ENCODE measurements at places on chromosomes 12 and 14.

DNA sequence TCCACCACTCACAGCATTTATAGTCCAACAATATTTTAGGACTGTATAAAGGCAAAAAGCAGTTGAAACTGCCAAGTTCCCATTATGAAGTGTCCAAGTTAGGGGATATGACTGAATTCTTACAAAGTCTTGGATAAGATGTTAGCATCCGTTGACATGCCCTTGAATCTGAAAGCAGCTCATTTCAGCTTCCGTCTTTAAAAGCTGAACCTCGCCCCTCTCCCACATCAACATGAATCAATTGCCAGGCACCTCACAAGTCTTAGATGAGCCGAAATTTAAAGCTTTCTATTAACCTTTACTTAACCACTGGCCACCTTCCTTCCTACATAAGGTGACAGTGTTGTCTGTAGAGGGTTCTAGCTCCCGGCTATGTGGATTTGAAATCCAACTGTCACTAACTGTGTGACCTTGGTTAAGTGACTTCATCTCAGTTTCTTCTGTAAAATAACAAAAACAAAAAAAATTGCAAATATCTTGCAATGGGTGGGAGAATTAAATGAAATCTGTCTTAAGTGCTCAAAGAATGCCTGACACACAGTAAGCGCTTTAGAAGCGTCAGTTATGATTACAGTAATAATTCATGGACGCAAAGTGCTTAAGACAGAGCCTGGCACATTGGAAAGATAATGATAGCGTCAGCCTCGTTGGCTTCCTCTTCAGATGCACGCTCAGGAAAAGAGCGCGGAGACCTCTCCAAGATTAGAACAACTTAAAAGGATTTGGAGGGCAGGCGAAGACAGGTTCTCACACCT, 1.2 kb downstream of the PPP1CC start:
- DNase-seq = no peak

- no peak for DNase-seq
These were observed 451.1 kb downstream of the TMEM117 start for GRCh38 chr12:44286821-44287505.

DNA sequence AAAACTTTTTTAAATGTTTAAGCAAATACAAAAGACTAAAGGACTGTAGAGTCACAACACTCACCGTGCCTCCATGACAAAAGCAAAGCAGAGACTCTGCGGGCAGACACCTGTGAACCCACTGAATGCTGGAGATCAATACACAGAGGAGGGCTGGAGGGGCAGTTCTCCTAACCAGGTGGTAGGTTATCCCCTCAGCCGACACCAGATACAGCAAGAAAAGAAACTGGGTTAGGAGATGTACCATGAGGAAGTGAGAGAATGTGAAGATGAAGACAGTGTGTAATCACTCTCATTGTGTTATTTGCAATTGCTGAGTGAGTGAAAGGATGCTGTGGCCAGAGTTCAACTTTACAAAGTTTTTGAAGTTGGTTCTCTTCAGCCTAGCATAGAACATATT, 480.3 kb downstream of the BCL11B start:
- DNase-seq = no peak

DNA sequence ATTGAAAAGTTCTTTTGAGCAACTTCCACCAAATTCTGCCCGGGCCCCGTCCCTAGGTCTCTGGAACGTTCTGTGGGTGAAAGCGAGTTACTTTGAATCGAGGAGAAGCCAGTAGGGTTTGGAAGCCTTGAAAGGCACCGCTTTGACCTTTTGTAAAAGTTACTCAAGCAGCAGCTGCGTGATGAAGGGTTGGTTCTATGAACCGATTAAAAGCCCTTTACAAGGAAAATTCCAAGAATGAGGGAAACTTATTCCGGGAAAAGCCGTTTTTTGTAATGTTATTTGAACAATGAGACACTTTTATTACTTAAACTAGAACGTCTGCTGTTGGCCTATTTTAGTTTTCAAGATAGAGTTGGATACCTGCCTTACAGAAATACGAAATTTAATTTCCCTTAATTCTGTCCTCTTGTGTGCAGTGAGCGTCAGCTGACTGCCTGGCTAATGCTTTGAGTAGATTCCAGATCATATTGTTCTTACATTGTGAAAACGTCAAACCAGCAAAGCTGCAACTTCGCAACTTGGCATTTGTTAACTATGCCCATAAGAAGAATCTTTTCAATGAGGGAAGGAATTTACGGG, 906 bp downstream of the LARP4 start:
- no peak for DNase-seq

- DNase-seq = peak; percentile 17
These were observed 101.3 kb downstream of the PPM1A start for GRCh38 chr14:60350366-60350720.

DNA sequence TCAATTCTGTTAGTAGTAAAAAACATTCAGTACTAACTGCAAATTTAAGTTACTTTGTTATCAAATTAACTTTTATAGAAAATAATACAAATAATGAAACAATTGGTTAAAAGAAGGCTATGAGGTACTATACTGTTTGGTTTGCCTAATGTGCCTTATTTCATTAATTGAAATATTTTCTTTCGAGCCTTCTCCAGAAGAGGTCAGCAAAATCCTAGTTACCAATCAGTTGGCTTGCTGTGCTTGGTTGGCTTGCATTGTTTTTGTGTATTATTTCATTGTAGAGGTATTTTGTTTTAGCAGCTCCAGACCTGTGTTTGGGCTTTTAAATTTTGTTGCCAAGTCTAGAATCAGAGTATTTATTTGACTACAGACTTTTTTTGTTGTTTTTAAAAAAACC, 68.5 kb downstream of the AEBP2 start:
- DNase-seq = no peak

DNA sequence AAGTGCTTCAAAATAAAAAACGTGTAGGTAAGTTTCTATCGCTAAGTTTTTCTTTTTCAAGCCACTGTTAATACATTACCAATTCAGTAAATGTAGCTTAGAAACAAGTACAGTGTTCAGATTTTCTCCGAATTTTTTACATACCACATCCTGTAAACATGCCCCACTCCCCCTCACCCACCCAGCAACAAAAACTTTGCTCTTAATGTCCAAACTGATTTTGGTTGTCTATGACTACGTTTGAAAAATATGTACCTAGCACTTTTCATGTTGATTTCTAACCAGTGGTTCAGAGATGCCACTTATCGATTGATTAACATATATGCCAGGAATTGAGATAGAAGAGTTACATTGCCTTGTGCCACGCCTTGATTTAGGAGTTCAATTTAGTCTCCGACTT, 663 bp upstream of the LIN7A start:
- DNase-seq = no peak

DNA sequence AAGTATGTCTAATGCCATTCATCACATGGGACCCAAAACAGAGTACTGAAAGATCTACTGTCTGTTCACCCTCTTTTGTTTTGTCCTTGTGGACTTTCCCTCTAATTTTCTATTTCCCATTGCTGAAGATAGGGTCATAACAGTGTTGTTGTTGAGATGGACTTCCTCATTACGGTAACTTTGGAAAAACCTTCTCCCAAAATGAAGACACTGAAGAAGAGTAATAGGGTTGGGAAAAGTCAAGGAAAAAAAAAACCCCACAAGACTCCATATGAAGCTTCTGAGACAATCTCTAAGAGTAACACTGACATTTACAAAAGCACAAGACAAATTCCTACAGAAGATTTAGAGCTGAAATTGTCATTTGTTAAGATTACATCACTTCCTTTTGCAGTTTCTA, 36.7 kb downstream of the EXOC5 start:
- no peak for DNase-seq

DNA sequence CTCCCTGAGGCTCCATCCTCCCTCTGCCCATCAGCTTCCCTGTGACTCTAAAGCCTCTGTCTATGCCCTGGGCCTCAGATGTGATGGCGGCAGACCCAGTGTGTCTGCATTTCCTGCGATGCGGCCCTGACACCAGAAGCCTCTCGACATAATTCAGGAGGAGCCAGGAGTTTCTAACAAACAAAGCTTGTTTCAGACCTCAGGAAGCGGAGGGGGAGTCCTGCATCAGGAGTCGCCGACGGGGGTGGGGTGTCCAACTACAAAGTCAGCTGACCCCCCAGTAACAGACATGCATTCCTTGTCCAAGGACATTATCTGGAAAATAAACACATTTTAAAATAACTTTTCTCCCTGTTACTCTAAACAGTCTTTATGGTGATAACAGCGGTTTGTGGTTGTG, 167.5 kb downstream of the DPF3 start:
- no peak for DNase-seq

DNA sequence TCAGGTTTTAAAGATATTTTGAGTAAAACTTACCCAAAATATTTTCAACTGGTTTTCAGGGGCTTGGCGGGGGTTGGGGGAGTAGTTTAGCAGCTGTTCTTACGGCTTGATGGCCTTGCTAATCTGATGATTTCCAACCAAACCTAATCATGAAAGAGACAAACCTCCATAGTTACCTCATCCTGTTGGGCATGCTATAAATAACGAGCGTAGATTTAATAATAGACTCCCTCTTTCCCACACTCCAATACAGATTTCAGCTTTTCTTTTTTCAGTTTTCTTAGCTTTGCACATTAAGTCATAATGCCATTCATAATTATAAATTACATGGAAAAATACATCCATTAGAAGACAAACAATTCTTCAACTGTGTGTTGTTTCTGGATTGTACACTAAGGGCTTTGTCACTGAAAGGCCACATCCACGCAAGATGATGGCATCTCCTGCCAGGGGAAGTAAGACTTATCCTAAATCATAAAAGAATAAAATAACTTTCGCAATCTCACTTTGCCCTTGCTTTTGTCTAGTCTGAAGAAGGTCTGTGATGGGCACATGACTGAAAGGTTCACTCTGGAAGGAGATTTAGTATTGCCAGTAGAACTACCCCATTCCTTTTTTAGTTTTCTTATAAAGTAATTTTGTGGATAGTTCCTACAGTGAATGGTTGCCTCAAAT, 23.2 kb downstream of the ITPR2 start:
- DNase-seq = no peak

- no peak for DNase-seq
These were observed 10.8 kb upstream of the TCTN2 start for GRCh38 chr12:123659996-123660727.

DNA sequence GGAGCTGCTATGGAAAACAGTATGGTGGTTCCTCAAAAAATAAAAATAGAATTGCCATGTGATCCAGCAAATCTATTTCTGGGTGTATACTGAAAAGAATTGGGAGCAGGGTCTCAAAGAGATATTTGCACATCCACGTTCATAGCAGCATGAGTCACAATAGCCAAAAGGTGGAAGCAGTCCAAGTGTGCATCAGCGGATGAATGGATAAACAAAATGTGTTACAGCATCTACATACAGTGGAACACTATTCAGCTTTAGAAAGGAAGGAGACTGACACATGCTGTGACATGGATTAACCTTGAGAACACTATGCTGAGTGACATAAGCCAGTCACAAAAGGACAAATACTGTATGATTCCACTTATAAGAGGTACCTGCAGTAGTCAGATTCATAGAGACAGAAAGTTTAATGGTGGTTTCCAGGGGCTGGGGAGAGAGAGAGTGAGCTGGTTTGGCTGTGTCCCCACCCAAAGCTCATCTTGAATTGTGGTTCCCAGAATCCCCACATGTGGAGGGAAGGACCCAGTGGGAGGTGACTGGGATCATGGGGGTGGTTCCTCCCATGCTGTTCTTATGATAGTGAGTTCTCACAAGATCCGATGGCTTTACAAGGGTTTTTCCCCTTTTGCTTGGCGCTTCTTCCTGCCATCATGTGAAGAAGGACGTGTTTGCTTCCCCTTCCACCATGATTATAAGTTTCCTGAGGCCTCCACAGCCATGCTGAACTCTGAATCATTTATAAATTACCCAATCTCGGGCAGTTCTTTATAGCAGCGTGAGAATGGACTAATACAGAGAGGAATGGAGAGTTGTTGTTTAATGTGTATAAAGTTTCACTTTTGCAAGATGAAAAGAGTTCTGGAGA, 17.6 kb upstream of the TBC1D30 start:
- DNase-seq = no peak

GRCh38 chr12:14950982-14951746, 10.2 kb downstream of the ARHGDIB start:
- no peak for DNase-seq

GRCh38 chr14:21436567-21437062, 19.3 kb downstream of the CHD8 start:
- no peak for DNase-seq

- no peak for DNase-seq
These were observed 38.5 kb downstream of the PTGER2 start for GRCh38 chr14:52352569-52352968.

DNA sequence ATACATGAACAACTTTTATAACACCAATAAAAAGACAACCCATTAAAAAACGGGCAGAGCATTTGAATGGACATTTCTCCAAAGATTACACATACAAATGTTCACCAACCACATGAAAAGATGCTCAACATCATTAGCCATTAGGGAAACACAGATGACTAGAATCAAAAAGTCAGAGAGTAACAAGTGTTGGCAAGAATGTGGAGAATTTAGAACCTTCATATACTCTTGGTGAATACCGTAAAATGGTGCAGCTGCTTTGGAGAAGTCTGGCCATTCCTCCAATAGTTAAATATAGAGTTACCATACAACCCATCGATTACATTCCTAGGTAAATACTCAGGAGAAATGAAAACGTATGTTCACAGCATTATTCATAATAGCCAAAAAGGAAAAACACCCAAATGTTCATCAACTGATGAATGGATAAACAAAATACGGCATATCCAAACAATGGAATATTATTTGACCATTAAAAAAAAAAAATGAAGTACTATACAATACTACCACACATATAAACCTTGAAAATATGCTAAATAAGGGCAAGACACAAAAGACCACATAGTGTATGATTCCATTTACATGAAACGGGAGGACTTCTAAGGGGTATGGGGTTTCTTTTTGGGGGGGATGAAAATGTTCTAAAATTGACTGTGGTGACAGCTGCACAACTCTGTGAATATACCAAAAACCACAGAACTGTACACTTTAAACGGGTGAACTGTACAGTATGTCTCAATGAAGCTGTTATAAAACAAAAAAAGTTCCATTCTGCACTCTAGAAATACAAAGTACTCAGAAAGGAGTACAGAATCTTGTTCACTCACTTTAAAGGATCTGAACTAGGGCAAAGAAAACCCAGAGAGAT, 3.2 kb downstream of the CORO1C start:
- DNase-seq = no peak

DNA sequence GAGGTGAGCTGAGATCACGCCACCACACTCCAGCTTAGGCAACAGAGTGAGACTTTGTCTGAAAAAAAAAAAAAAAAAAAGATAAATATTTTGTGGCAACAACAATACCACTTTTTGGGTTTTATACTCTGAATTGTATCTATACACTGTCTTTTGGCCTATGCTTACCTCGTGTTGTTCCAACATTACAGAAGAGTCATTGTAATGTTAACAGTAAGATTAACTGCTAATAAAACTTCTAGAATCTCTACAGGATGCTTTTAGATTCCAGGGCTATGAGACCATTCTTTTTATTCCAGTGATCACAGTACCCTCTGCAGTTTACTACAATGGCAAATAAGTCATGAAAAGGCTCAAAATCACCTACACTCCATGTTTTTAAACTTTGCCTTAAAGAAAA, 11.6 kb downstream of the IFT81 start:
- no peak for DNase-seq

- DNase-seq = no peak
These were observed 69.0 kb upstream of the BMP4 start for GRCh38 chr14:54025661-54026060.

GRCh38 chr12:131091413-131091975, 137.8 kb downstream of the ADGRD1 start:
- DNase-seq = no peak
